Stomach (tissue), 19 donors: ENCODE measurements at places on chromosomes 13 and 19. TPM values are rescaled to one million over a fixed set of nuclear protein-coding genes. Genes with fewer than 3 reads are reported as not detected.

- DNase-seq, result no peak
Measured at GRCh38 chr19:2021453-2022140, 6.1 kb upstream of the BTBD2 start.

GRCh38 chr13:34358811-34359513 is 541.0 kb downstream of the RFC3 start:
- DNase-seq, result no peak

Gene COX7A1
- 4.0 TPM for total RNA-seq

Gene DNM2
- 284 TPM for total RNA-seq

GRCh38 chr19:49498475-49498874 is 2.2 kb downstream of the RPS11 start:
- no peak for DNase-seq

- DNase-seq, result no peak
Measured at GRCh38 chr13:31224174-31224669, 24.4 kb downstream of the B3GLCT start.

GRCh38 chr19:54694648-54695047 is 29.6 kb upstream of the KIR3DL3 start:
- DNase-seq, result no peak

Gene KLC3
- not detected for total RNA-seq

DNA sequence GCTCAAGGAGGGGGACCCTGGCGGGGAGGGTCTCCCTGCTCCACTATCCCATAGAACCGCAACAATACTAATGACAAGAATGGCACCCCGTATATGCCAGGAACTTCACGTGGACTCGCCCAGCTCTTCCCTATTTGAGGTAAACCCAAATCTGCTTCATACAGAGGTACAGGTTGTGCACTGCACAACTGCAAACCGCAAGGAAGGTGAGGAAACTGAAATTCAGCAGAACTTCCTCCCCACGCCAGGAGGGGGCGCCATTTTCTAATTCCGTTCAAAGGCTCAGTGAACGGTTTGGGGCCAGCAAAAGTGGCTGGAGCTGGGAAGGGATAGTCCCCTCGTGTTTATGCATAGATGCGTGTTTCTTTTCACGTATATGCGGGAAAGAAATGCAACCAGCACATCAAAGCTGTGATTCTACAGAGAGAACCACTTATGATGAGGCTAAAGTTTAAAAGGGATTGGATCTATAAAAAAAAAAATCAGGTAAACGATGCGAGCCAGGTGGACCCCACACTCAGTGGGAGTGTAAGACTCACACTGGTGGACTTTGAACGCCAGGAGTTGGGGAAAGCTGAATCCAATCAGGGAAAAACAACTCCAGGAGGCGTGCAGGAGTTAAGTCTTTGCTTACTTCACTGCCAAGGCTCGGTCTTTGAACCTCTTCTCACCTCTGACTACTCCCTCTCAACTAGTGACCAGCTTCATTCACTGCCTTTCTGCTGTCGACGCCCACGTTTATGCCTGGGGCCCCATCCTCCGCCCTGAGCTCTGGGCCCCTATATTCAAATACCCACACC is 20.3 kb downstream of the C19orf81 start:
- peak; percentile 43 for DNase-seq
